ENCODE measurements at places on chromosomes 2 and 18. TPM values are rescaled to one million over a fixed set of nuclear protein-coding genes. Genes with fewer than 3 reads are reported as not detected.
A peak's percentile ranks its signal among the peaks of the same experiment; 100 is the strongest.

GRCh38 chr18:32910694-32911296, 138.0 kb upstream of the KLHL14 start:
- H3K27ac ChIP-seq = no peak overlapping the region
- no peak overlapping the region for H3K4me3 ChIP-seq
- H3K36me3 ChIP-seq = no peaks in the 10 kb centered on the region
- H3K4me1 ChIP-seq = no peaks in the 10 kb centered on the region
- DNase-seq = no peak
- H3K27me3 ChIP-seq = no peaks in the 10 kb centered on the region

DNA sequence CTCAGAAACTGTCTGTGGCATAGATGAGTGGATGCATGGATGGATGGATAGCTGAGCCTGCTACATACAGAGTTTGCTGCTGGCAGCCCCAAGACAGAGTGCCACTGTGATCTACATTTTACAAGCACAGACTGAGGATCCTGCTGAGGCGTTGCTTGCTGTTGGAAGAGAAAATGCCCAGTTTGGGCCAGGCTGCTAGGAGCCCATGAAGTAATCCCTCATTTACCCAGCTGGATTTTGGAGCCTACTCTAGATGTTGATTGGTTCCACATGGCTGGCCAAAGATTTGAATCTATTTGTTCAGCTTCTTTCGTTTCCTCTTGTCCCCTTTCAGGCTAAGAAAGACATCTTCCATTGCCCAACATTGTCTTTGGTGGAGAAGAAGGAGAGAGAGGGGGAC, 261.3 kb downstream of the CLIP4 start:
- H3K27ac ChIP-seq = no peak overlapping the region
- no peaks in the 10 kb centered on the region for H3K27me3 ChIP-seq
- DNase-seq = no peak
- no peaks in the 10 kb centered on the region for H3K4me1 ChIP-seq

Gene SLC4A5
- 30.4 TPM for total RNA-seq

- no peak overlapping the region for H3K4me3 ChIP-seq
- no peaks in the 10 kb centered on the region for H3K4me1 ChIP-seq
- H3K27me3 ChIP-seq = no peaks in the 10 kb centered on the region
These were observed 250.2 kb downstream of the LPIN1 start for GRCh38 chr2:11996618-11997017.

GRCh38 chr2:7886666-7887065, 795.2 kb upstream of the ID2 start:
- DNase-seq = no peak
- no peak overlapping the region for H3K4me3 ChIP-seq
- no peaks in the 10 kb centered on the region for H3K36me3 ChIP-seq
- H3K27ac ChIP-seq = no peak overlapping the region
- no peaks in the 10 kb centered on the region for H3K4me1 ChIP-seq
- H3K27me3 ChIP-seq = no peaks in the 10 kb centered on the region

- H3K4me3 ChIP-seq = no peak overlapping the region
- DNase-seq = peak; percentile 24
- H3K4me1 ChIP-seq = no peaks in the 10 kb centered on the region
- H3K27ac ChIP-seq = no peak overlapping the region
- no peaks in the 10 kb centered on the region for H3K36me3 ChIP-seq
- H3K27me3 ChIP-seq = peaks cover 11% of the 10 kb centered on the region
These were observed 37.0 kb downstream of the MAL start for GRCh38 chr2:95062242-95063085.

GRCh38 chr2:73822276-73822675, 6.5 kb upstream of the STAMBP start:
- no peak overlapping the region for H3K4me3 ChIP-seq
- H3K27ac ChIP-seq = no peak overlapping the region
- no peak for DNase-seq

DNA sequence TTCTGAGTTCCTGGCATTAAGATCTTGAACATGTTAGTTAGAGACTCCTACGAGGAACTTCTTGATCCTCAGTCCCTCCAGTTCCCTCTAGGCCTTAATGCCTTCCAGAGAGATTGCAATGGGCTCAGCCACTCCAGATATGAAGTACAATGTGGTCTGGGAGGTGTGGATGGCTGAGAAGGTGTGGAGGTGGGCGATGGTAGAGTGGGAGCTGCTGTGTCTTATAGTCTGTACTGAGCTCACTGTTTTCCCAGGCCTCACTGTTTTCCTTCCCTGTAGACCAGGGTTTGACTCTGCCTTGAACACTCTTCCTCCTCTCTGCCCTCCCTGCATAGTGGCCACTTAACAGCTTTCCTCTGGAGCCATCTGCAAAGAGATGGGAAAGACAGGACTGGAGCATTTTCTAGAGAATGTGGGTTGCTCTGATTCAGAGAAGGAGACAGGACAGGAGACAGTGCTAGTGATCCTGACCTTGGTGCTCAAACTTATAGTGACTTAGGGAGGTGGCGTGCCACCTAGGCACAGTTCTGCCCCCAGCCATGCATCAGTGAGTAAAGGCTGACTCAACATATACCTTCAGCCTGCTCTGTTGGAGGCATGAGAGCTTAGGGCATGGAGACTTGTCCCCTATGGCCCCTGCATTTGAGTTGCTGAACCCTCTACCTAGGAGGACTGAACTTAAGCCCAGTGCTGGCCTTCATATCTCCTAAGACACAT, 129.7 kb downstream of the TDRD15 start:
- no peaks in the 10 kb centered on the region for H3K27me3 ChIP-seq
- H3K27ac ChIP-seq = no peak overlapping the region
- H3K36me3 ChIP-seq = no peaks in the 10 kb centered on the region

Gene NOSTRIN
- 38.2 TPM for total RNA-seq

All from suprapubic skin (tissue), 4 donors.